ENCODE measurements at places on chromosomes 12 and 14. TPM values are rescaled to one million over a fixed set of nuclear protein-coding genes. Genes with fewer than 3 reads are reported as not detected.
A peak's percentile ranks its signal among the peaks of the same experiment; 100 is the strongest.

The DHH gene
- total RNA-seq, result 97.6 TPM

- no peak overlapping the region for H3K4me3 ChIP-seq
- H3K27me3 ChIP-seq, result no peaks in the 10 kb centered on the region
- no peak overlapping the region for H3K27ac ChIP-seq
Observed at GRCh38 chr12:66164349-66164821, 5.4 kb downstream of the TMBIM4 start.

The POTEG gene
- total RNA-seq, result 47.9 TPM

DNA sequence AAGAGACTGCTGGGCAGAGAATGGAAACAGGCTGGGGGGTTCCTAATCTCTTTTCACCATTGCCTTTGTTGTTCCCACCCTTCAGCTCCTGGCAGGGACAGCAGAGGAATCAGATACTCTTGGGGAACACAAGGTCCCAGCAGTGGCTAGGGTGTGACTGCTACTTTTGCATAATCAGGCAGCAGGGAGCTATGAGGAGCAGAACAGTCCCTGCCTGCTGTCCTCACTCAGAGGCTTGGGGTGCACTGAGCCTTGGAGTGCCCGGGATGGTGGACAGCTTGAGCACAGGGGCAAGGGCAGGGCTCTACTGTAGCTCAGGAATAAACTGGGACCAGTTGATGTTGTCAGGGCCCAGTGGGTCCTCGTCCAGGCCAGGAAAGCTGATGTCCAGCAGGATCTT is 1.5 kb upstream of the TEX52 start:
- peaks cover 10% of the 10 kb centered on the region for H3K4me1 ChIP-seq
- H3K27ac ChIP-seq, result peak overlapping the region; percentile 68
- no peak overlapping the region for H3K4me3 ChIP-seq
- no peaks in the 10 kb centered on the region for H3K36me3 ChIP-seq
- no peaks in the 10 kb centered on the region for H3K27me3 ChIP-seq

GRCh38 chr12:119544765-119545625 is 48.6 kb upstream of the TMEM233 start:
- H3K36me3 ChIP-seq, result no peaks in the 10 kb centered on the region
- no peak overlapping the region for H3K27ac ChIP-seq
- H3K4me3 ChIP-seq, result no peak overlapping the region
- no peaks in the 10 kb centered on the region for H3K4me1 ChIP-seq
- DNase-seq, result peak; percentile 87

GRCh38 chr12:27161458-27162228 is 79.3 kb upstream of the C12orf71 start:
- DNase-seq, result no peak
- H3K4me1 ChIP-seq, result no peaks in the 10 kb centered on the region
- no peaks in the 10 kb centered on the region for H3K36me3 ChIP-seq
- H3K27ac ChIP-seq, result no peak overlapping the region

GRCh38 chr14:69349091-69349777 is 48.9 kb downstream of the ERH start:
- no peak for DNase-seq
- H3K27me3 ChIP-seq, result no peaks in the 10 kb centered on the region
- H3K36me3 ChIP-seq, result no peaks in the 10 kb centered on the region
- no peak overlapping the region for H3K4me3 ChIP-seq

DNA sequence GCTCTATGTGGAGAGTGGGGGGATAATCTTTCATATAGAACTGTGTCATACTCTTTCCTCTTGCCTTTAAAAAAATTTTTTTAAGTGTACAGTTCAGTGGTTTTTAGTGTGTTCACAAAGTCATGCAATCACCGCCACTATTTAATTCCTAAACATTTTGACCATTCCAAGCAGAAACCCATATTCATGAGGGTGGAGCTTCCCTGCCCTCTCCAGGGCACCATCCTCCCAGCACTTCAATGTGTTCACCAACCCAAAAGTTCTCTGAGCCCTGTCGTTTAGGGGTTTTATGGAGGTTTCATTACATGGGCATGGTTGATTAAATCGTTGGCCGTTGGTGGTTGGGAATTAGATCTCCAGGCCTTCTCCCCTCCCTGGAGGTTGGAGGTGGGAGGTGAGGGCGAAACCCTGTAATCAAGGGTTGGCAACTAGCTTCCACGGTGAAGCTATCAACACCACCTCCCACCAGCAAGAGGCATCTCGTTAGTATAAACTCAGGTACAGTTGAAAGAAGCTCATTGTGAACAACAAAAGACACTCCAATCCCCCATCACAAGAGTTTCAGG is 42.8 kb upstream of the WNK1 start:
- H3K4me1 ChIP-seq, result no peaks in the 10 kb centered on the region
- H3K27ac ChIP-seq, result no peak overlapping the region
- H3K36me3 ChIP-seq, result no peaks in the 10 kb centered on the region
- no peak for DNase-seq

DNA sequence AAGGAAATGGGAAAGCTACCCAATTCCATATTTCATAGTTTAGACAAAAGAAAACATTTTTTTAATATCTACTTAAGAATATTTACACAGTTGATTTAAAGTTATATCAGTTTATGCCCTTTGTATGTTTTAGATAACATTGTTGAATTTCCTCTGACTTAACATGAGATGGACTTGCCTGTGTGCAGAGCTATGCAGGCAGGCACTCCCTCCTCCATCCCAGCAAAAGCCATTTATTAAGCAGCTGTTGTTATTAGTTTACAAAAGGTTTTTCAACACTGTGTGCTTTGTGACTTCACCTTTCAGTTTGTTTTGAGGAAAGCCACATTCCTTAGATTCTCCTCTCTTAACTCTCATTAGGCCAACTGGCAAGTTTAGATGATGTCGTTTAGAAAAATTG is 337.5 kb upstream of the PDE3A start:
- no peak overlapping the region for H3K4me3 ChIP-seq
- no peak overlapping the region for H3K27ac ChIP-seq
- no peaks in the 10 kb centered on the region for H3K36me3 ChIP-seq
- DNase-seq, result no peak

All from testis (tissue), 5 donors.